ENCODE measurements at places on chromosomes 7 and 10. TPM values are rescaled to one million over a fixed set of nuclear protein-coding genes. Genes with fewer than 3 reads are reported as not detected.
A peak's percentile ranks its signal among the peaks of the same experiment; 100 is the strongest.

SYT15 gene
- 0.79 TPM for total RNA-seq

ECHDC3 gene
- 17.0 TPM for total RNA-seq

SLC29A3 gene
- total RNA-seq = 2.2 TPM

TRIM73 gene
- 1.7 TPM for total RNA-seq

SFTPA1 gene
- total RNA-seq = not detected

TMEM139 gene
- 1.1 TPM for total RNA-seq

LAMB1 gene
- 212 TPM for total RNA-seq

R3HCC1L gene
- 15.1 TPM for total RNA-seq

PNLIPRP1 gene
- not detected for total RNA-seq

NPTX2 gene
- total RNA-seq = 2.4 TPM

- no peak for DNase-seq
Measured at GRCh38 chr10:74542077-74542476, 284.3 kb upstream of the KAT6B start.

DNA sequence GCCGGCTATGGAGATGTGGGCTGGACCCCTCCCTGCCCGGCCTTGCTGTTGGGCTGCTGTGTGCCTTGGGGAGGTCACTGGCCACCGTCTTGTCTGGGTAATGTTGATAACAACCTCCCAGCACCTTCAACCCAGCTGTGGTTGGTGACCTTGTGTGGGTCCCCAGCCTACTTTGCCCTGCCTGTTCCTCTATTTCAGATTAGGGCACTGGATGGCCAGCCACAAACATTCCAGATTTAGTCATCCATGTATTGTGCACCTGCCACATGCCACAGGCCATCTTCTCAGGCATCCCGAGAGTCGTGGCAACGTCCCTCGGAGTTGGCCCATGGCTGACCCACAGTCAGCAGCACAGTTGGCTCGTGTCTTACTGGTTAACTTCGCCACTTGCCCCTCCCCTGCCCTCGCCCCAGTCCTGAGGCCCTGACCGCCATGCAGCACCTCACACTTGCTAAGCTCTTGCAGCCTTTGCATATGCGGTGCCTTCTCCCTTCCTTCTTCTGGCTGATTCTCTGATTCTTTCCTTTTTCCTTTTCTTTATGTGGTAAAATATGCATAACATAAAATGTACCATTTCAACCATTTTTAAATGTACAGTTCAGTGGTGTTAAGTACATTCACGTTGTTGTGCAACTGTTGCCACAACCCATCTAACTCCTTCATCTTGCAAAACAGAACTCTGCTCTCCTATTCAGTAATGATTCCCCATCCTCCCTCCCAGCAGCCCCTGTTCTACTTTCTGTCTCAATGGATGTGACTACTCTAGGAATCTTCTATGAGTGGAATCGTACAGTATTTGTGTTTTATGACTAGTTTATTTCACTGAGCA lies 60.6 kb downstream of the PRF1 start:
- DNase-seq = no peak

DNA sequence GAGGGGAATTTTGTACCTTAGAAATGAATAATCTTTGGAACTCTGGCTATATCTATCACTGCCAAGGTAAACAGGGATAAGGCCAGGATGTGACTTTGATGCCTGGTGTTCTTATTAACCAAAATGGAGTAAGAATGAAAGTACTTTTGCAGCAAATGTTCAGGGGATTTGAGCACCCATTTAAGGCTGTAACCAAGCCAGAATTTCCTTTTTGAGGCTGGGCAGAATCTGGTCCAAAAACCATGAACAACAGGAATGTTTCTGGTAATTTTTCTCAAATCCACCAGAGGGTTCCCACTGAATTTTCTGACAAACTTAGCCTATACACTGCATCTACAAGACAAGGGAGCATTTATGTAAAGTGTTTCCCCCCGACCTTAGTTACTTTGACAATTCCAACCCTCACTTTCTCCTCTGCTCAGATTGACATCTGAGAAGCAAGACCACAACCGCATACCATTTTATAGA lies 120.6 kb downstream of the BAMBI start:
- DNase-seq = no peak

DNA sequence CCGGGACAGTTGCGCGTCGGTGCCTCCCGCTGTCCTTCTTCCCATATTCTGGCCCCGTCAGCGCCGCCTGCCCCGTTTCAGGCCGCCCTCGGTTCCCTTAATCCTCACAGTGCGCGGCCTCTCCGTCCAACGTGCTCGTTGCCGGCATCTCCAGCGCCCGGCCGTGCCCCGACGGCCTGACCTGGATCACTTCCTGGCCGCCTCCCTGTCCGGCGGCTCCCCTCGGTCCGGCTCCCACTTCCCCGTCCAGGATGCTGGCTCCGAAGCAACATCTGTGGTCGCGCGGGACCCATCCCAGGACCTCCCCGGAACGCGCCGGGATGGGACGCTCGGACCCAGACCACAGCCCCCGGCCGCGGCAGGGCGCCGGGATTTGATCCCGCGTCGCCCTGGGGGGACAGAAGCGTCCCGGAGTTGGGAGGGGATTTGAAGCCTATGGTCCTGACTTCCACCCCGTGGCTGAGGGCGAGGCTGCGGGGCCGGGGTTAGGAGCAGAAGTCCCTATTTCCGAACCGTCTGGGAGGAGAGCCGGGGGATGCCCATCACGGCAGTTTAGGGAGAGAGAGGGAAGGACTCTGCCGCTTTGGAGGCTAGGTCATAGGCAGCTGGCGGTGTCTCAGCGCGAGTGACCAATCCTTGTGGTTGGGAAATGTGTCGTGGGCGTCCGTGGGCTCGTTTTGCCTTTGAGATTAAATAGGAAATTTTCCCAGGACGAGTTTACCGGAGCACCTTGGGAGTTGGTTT lies 53.8 kb downstream of the KCTD7 start:
- no peak for DNase-seq

DNA sequence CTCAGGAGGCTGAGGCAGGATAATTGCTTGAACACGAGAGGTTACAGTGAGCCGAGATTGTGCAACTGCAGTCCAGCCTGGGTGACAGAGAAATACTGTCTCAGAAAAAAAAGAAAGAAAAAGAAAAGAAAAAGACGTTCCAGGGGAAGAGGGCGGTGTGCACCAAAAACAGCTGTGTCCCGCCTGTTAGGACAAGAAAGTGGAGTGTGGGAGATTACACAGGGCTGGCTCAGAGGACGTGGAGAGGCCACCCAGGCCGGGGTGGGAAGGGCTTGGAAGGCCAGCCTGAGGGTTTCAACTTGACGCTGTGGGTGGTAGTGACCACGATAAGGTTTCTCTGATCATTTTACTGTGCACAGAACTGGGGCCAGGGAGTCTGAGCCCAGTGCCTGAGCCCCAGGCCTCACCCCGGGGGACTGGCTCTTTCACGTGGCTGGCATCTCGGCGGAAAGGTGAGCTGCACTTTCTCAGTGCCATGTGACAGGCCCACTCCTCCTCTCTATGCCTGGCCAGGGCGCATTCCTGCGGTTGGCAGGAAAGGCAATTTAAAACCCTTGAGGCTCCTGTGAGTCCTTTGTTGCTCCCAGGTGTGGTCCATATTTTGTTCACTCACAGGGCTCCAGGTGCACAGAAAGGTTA lies 13.9 kb downstream of the RHBDD2 start:
- peak; percentile 39 for DNase-seq

GRCh38 chr10:99672884-99673283 lies 13.6 kb downstream of the ENTPD7 start:
- no peak for DNase-seq

- no peak for DNase-seq
Measured at GRCh38 chr7:144528536-144529045, 125.1 kb upstream of the NOBOX start.

DNA sequence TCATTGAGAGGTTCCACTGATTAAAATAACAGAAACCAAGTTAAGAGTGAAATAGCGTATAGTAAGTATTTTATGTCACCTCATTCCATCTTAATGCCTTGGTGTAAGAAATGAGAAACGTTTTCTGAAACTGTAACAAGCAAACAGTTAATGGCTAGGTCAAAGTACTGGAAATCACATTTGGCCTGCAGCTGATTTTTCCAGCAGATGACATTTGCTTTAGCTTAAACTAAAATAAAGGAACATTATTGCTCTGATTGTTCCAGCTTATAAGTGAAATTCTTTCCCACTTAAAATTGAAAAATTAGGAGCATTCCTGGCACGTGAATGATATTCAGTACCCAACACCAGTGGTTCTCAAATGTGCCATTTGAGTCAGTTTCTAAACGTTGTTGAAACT lies 213.6 kb upstream of the DPP6 start:
- no peak for DNase-seq

DNA sequence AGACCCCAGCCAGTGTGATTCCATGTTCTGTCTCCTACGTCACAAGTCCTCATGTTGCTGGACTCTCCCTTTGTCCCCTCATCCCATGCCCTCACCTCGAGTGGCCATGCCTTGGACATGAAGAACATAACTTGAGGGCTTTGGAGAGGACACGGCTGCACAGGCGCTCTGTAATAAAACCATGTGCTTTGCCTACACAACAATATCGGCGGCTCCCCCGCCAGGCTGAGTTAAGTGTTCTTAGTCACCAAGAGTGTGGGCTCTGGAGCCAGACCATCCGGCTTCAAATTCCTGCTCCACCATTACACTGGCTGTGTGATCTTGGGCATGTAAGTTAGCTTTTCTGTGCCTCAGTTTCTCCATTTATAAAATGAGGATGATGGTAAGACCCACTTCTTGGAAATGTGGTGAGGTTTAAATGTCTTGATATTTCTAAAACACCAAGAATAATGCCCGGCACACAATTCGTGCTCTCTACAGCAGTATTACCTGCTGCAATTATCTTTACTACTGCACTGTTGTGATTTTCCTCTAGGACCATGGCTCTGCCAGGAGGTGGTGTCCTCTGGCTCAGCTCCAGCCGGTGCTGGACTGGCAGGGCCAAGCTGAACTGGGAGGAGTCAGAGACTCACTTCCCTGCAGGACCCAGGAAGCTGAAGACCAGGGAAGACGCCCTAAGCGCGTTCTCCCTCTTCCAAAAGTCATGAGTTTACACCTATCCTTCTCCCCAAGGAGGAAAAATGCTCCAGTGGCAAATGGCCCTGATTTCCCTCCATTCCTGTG lies 15.7 kb downstream of the SLIT1 start:
- DNase-seq = no peak

DNA sequence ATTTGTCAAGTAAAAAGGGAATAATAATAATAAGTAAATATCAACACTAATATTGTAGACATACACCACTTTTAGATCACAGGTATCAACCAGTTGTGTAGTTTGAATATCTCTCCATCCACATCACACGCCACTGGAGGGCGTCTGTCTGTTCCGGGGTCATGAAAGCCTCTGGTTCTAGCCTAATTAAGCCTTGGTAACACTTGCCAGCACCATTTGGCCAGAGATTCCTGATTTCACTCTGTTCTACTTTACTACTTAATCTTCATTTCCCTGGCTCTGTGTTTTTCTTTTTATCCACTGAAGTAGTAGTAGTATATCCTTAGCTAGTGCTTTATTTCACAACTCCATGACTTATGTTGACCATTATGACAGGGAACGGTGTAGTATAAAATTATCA lies 285.6 kb upstream of the POM121L12 start:
- no peak for DNase-seq

GRCh38 chr7:6197801-6198551 lies 74.4 kb downstream of the CYTH3 start:
- DNase-seq = no peak

GRCh38 chr7:93228302-93228701 lies 2.0 kb upstream of the HEPACAM2 start:
- DNase-seq = peak; percentile 10

All from skin of body (tissue), 3 donors.